Mesenteric fat pad (tissue), 1 donor: ENCODE measurements at places on chromosomes 1 and 21. TPM values are rescaled to one million over a fixed set of nuclear protein-coding genes. Genes with fewer than 3 reads are reported as not detected.

FOXD2 gene
- total RNA-seq, result 0.13 TPM

DNA sequence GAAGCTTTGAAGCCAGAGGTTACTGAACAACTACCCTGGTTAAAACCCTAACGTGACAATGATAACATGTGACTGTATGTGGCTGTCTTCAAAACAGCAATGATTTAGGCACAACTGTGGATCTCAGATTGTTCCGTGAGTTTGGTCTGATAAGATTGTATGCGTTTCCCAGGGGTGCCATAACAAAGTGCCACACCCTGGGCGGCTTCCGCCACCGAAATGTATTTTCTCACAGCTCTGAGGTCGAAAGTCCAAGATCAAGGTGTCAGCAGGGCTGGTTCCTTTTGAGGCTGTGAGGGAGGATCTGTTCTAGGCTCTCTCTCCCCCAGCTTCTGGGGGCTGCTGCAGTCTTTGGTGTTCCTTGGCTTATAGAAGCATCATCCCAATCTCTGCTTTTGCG is 29.5 kb upstream of the ERG start:
- DNase-seq, result no peak

- DNase-seq, result no peak
These were observed 12.2 kb upstream of the MPL start for GRCh38 chr1:43325381-43325780.

GRCh38 chr1:176802316-176802715 is 339.3 kb downstream of the PAPPA2 start:
- DNase-seq, result no peak

DNA sequence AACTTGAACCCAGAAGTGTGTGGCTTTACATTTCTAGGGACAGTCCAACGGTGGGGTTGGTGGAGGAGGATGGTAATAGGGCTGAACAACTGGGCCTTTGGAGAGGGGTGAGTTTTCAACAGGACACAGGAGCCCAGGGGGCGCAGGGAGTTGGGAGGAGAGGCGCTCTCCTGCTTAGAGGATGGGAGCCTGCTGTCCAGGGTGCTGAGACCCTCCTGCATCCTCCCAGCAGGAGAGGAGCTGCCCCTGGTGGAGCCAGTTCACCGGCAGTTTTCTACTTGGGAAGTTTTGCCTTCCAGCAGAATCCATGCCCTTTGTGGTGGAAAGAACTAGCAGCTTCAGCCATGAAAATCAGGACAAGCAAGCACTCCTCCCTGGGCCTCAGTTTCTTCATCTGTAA is 8.6 kb downstream of the KCNC4 start:
- DNase-seq, result no peak

- peak; percentile 93 for DNase-seq
These were observed 1.1 kb downstream of the GABPA start for GRCh38 chr21:25735646-25736597.

- no peak for DNase-seq
These were observed 12.7 kb downstream of the EPHA10 start for GRCh38 chr1:37752213-37752582.
